ENCODE measurements at places on chromosomes 3 and 15.

GRCh38 chr15:90981681-90982080 lies 12.7 kb downstream of the PRC1 start:
- no peak for DNase-seq

GRCh38 chr3:47685037-47685436 lies 96.7 kb downstream of the SMARCC1 start:
- peak; percentile 28 for DNase-seq

DNA sequence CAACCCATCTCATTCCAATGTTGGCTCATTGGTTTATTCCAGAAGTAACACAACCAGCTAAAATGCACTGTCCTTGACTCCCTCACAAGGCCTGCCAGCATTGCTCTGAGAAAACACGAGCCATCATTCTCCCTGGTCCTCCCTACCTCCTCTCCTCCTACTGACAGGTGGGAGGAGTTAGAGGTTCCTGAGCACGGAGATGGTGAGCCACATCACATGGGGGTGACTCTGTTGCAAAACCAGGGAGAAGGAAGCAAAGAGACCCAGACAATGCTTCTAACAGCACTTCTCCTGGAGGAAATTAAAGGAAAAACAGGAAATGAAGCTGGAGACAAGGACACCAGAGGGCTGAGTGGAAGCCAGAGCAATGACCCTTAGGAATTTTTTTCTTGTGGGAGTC lies 667.4 kb downstream of the NTRK3 start:
- DNase-seq, result no peak

- no peak for DNase-seq
Observed at GRCh38 chr3:64444490-64445108, 219.3 kb upstream of the PRICKLE2 start.

GRCh38 chr15:34133511-34133910 lies 31.6 kb downstream of the PGBD4 start:
- no peak for DNase-seq

DNA sequence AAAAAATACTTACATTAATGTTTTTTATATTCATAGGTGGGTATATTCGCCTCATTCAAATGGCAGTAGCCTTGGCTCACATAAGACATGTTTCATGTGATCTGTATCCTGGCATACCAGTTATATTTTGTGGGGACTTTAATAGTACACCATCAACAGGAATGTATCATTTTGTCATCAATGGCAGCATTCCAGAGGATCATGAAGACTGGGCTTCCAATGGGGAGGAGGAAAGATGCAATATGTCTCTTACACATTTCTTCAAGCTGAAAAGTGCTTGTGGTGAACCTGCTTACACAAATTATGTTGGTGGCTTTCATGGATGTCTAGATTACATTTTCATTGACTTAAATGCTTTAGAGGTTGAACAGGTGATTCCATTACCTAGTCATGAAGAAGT lies 3.5 kb downstream of the PDE12 start:
- DNase-seq, result peak; percentile 59

DNA sequence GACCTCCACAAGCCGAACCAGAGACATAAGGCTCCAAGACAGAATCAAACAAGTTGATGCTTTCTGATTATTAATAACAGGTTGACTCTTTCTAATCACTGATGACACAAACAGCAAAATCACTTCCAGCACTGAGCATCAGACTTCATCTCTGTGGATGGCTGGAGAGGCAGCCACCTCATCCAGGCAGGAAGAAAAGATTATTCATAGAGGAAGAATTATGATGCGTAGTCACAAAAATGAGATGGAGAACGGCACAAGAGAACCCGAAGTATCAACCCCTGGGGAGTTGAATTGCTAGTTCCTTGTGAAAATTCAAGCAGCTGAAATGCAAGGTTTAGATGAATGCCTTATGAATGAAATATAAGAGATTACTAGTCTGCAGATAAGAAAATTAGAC lies 49.9 kb upstream of the LMCD1 start:
- peak; percentile 85 for DNase-seq

DNA sequence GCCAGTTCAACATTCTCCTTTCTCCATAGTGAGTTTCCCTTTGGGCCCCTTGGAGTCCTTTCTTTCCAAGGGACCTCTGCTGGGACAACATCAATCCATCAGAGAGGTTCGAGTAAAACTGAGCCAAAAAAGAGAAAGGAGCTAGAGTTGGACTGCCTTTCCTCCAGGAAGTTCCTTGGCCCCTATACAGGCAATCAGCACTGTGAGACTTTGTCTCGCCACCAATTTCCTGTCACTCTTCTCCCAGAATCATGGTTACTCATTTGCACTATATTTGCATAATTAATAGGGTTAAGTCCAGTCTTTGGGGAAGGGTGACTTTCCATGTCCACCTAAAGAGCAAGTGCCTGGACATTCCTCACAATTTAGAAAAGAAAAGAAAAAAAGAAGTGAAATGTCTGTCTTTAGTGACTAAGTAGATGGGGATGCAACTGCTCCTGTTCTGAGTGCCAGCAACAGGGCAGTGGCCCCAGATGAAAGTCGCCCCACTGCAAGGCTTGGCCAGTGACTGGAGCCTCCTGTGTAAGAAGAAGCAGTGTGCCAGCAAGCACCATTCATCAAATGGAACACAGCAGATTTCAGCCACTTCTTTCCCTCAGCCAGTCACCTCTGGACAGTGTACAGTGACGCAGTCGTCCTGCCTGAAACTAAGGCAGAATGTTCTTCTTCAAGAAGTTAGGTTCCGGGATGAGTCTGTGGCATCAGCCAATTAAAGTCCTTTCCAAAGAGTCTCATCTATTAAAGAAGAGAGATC lies 91.6 kb downstream of the FSIP1 start:
- no peak for DNase-seq

DNA sequence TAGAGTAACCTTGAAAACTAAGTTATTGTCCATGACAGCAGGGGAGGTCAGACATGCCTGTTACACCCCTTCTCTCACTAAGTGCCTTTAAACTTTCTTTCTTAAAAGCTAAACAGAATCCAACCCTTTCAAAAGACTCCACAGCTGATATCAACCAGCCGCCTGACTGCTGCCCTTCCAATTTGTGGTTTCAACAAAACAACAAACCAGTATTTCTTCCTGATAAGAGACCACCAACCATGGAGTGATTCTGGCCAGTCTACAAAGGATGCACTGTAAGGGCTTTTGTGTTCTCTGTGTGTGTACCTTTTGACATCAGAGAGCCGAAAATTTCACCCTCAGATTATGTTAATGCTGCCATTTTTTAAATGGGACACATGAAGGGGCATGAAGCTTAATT lies 1204.2 kb downstream of the ROBO2 start:
- DNase-seq, result no peak

GRCh38 chr3:135392151-135392550 lies 573.4 kb upstream of the PPP2R3A start:
- DNase-seq, result no peak

GRCh38 chr15:34759347-34759746 lies 4.5 kb upstream of the GJD2 start:
- no peak for DNase-seq

- peak; percentile 64 for DNase-seq
Observed at GRCh38 chr3:37934631-37935289, 55.8 kb upstream of the VILL start.

- peak; percentile 66 for DNase-seq
Observed at GRCh38 chr3:142595581-142595950, 627 bp upstream of the PLS1 start.

- DNase-seq, result no peak
Observed at GRCh38 chr3:151800431-151800830, 13.5 kb upstream of the AADAC start.

- no peak for DNase-seq
Observed at GRCh38 chr3:131192701-131193100, 166.0 kb downstream of the NEK11 start.

DNA sequence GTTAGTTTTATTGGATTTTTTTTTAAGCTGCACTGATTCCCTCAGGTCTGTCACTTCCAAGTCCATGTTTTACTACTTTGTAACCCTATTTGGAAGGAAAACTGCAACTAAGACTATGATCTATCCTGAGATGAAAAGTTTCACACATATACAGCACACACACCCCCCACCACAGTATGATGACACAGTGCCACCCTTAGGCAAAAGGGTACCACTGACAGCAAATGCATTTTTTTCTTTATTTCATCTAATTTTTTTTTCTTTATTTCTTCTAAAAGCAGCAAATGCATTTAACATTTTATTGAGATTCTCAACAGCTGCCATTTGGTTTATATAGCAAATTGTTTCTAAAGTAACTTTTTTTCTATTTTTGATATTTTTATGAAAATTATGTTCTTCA lies 21.2 kb downstream of the NGRN start:
- peak; percentile 50 for DNase-seq

Data from fibroblast of mammary gland (primary cell).